ENCODE measurements at places on chromosomes 3 and 15.
A peak's percentile ranks its signal among the peaks of the same experiment; 100 is the strongest.

- no peak for DNase-seq
Measured at GRCh38 chr3:192918275-192918588, 576 bp upstream of the MB21D2 start.

DNA sequence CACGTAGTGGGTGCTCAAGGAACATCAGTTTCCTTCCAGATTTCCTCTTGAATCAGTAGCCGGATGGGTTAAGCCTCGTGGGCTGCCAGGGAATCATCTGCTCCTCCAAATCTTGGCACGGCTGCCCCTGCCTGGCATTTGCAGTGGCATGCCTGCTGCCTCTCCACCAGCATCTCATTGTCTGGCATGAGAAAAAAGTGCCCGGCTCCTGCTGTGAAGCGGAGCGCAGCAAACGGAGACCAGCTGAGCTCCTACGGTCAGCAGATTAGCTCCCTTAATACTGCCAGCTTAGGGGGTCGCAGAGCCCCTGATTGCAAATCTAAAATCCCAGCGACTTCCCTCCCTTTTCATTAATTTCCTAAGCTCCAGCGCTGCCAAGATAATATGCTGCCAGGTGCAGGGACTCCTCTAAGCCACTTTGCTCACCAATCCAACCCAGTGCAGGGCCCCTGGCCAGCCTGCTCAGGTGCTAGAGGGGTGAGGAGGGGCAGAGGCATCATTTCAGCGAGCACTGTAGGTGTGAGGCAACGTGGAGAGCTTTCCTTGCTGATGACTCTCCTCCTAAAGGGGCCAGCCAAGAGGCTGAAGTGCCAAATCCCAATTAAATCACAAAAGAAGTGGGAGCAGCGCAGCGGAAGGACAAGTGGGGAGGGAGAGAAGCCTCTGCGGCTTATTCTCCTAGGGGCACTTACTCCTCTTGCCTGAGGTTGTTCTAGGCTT is 49.6 kb upstream of the ST8SIA2 start:
- no peak for DNase-seq

DNA sequence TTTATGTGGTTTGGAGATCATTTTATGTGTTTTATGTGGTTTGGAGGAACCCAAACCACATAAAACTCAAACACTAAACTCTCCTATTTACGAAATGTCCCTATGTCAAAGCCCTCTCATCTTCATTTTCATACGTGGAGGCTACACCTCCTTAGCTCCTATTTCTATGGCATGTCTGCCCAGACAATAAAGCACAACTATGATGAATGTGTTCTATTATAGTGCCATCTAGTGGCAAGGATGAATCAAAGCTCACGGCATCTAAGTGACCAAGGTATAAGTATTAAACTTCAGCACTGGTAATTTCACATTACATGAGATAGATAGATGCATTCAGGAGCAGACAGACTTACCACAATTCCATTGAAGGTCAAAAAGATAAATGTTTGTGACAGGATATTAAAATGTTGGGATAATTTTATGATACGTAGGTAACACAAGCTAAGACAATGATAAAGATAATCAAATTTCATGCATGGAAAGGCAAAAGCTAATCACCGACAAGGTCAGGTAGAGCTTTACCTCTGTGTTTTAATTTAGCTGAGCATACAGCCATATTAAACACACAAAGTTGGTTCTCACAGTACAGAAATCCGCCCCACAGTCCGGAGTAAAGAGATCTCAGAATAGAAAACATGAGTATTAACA is 130.6 kb upstream of the FHIT start:
- peak; percentile 45 for DNase-seq

- no peak for DNase-seq
Measured at GRCh38 chr3:15223685-15224572, 17.9 kb downstream of the CAPN7 start.

GRCh38 chr3:184471439-184471838 is 90.1 kb upstream of the EPHB3 start:
- DNase-seq = no peak

GRCh38 chr3:188697127-188697526 is 474.6 kb upstream of the TPRG1 start:
- no peak for DNase-seq

DNA sequence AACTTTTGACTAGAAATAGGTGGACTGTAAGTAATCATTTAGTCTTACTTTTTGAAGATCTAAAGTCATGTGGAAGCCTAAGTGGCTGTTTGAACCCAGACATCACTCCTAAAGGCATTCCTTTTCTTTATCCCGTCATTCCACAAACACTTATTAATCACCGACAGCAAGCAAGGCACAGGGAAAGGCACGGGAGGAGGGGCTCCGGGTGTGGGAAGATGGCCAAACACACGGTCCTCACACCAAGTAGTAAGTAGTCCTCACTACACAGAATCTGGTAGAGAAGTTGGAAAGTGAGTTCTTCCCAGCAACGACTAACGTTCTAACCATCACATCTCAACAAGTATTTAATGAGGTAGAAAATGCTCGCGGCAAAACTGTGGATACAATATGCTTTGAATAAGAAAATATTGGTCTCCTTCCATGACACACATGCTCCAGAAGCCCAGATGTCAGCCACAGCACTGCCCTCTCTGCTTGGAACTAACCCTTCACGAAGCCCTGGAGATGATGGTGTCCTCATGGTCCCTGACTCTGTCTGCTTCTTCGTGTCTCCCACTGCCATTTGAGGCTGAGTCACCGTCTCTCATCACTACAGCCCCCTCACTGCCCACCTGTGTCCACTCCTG is 202.2 kb downstream of the OPA1 start:
- DNase-seq = no peak

- peak; percentile 56 for DNase-seq
Measured at GRCh38 chr3:5304789-5305683, 117.5 kb downstream of the EDEM1 start.

- DNase-seq = no peak
Measured at GRCh38 chr3:26505399-26505798, 117.2 kb upstream of the LRRC3B start.

GRCh38 chr15:70275461-70276138 is 177.9 kb upstream of the TLE3 start:
- DNase-seq = no peak

- DNase-seq = no peak
Measured at GRCh38 chr3:177589041-177589650, 391.9 kb upstream of the TBL1XR1 start.

- no peak for DNase-seq
Measured at GRCh38 chr15:42010434-42010833, 10.4 kb downstream of the PLA2G4E start.

- DNase-seq = no peak
Measured at GRCh38 chr3:133273346-133273745, 126.5 kb upstream of the BFSP2 start.

GRCh38 chr3:111151438-111151837 is 79.8 kb downstream of the NECTIN3 start:
- peak; percentile 76 for DNase-seq

DNA sequence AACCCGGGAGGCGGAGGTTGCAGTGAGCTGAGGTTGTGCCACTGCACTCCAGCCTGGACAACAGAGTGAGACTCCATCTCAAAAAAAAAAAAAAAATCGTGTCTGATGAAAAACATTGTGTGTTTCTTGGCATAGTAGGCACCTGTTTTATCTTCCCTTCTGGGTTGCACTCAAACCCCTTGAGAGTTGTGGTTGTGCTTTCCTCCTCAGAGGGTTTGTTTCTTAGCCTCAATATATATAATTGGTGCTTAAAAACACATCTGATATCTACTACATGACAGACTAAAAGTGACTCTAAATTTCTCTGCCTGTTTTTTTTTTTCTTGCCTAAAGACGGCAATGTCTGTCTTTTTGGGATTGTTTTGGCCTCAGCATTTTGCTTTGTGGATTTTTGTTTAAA is 7.6 kb downstream of the NR1D2 start:
- peak; percentile 33 for DNase-seq

GRCh38 chr3:188689101-188689574 is 482.6 kb upstream of the TPRG1 start:
- peak; percentile 87 for DNase-seq

DNA sequence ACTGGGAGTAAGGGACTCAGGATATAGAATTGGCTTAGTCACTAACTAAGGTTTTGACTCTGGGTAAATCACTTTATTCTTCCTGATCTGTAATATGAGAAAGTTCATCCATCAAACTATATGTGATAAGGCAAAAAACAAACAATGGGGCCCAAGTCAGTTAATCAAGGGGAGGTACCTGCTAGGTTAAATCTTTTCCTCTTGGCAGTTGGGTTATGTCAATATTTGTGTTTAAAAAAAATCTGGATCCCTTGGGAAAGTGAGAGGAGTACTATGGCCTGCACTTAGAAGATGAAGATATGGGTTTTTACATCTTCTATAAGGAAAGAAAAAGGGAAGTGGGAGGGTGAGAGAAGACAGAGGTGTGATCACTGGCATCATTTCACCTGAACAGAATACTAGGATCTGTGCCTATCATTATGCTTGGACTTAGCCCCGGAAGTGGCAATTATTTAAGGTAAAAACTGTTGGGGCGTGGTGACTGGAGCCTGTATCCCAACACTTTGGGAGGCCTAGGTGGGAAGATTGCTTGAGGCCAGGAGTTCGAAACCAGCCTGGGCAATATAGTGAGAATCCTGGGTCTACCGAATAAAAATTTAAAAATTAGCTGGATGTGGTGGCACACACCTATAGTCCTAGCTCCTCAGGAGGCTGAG is 2.8 kb upstream of the SLC28A2 start:
- DNase-seq = no peak

- DNase-seq = peak; percentile 14
Measured at GRCh38 chr3:144403040-144403457, 431.4 kb downstream of the DIPK2A start.

- peak; percentile 11 for DNase-seq
Measured at GRCh38 chr3:148360051-148360450, 337.7 kb upstream of the AGTR1 start.

- DNase-seq = no peak
Measured at GRCh38 chr3:31240874-31241273, 291.9 kb upstream of the STT3B start.

- no peak for DNase-seq
Measured at GRCh38 chr3:178159691-178160220, 376.5 kb upstream of the KCNMB2 start.

GRCh38 chr3:116863822-116864589 is 154.4 kb downstream of the TUSC7 start:
- peak; percentile 71 for DNase-seq

DNA sequence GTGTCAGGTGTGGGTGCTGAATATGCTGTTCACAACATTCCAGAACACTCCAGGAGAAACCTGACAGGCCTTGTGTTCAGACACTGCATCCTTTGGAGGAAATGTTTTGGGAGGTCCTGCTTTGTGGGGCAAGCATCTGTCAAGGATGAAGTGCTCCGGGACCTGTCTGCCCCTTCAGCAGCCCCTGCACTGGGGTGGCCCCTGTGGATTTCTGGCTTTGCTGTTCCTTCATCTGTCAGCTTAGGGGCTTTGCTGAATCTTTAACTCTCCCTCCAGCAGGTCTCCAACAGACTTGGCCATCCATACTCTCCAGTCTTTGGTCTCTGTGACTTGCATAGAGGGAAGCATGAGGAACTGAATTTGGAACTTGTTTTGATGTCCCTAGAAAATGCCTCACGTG is 3.1 kb downstream of the PRR23E start:
- DNase-seq = no peak

- peak; percentile 54 for DNase-seq
Measured at GRCh38 chr15:44719293-44719999, 8.1 kb downstream of the B2M start.

- no peak for DNase-seq
Measured at GRCh38 chr3:111666041-111666735, 71.0 kb upstream of the ZBED2 start.

DNA sequence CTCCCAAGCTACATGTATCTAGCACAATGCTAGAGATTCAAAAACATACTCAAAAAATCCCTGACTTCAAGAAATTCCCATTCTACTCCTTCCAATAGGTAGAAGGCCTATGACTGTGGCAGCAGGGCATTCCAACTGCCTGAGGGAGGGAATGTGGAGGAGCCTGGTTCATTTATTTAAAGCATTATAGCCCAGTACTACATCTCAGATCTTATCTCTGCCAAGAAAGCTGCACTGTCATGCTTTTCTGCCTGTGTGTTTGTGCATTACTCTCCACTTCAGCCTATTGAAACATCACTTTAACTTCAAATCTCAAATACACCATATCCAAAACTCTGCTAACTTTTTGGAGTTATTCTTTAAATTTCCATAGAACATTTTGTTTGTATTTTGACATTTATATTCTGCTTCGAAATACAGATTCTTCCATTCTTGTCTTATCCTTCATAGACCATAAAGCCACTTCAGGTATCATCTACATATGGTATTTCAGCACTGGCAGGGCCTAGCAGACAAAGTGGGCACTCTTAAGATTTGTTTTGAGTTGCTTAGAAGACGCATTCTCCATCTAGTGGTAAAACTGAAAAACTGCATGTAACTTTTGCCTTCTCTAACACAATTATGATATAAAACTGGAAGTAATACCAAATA is 59.1 kb upstream of the NEDD4 start:
- DNase-seq = peak; percentile 62

DNA sequence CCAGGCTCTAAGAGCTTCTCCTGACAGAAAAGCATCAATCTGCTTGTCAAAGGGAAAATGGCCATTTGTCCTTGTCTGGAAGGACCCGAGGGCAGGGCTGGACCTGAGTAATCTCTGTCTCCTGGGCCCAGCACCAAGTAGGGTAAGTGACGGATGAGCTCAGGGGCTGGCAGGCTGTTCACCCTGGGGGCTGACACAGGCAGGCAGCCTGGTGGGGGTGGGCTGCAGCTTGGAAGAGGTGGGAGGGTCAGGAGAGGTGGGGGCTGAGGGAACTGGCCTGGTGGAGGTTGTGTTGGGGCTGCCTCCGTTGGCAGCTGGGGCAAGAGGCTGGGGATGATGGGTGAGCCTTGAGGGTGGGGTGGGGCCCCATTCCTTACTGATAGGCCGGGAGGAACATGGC is 42.3 kb upstream of the ADPGK start:
- DNase-seq = no peak

DNA sequence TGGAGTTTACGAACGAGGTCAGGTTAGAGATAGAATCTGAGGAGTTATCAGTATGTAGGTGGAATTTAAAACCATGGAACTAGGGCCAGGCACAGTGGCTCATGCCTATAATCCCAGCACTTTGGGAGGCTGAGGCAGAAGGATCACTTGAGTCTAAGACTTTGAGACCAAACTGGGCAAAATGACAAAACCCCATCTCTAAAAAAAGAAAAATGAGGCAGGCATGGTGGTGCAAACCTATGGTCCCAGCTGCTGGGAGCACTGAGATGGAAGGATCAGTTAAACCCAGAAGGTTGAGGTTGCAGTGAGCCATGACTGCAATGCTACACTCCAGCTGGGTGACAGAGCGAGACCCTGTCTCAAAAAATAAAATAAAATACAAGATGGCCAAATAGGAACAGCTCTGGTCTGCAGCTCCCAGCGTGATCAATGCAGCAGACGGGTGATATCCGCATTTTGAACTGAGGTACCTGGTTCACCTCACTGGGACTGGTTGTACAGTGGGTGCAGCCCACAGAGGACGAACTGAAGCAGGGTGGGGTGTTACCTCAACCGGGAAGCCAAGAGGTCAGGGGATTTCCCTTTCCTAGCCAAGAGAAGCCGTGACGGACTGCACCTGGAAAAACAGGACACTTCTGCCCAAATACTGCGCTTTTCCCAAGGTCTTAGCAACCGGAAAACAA is 33.3 kb downstream of the ZMAT3 start:
- no peak for DNase-seq

Measured in fibroblast of mammary gland (primary cell).